ENCODE measurements at places on chromosomes 5 and 9.

GRCh38 chr5:51599587-51599986, 216.3 kb downstream of the ISL1 start:
- no peak for DNase-seq

DNA sequence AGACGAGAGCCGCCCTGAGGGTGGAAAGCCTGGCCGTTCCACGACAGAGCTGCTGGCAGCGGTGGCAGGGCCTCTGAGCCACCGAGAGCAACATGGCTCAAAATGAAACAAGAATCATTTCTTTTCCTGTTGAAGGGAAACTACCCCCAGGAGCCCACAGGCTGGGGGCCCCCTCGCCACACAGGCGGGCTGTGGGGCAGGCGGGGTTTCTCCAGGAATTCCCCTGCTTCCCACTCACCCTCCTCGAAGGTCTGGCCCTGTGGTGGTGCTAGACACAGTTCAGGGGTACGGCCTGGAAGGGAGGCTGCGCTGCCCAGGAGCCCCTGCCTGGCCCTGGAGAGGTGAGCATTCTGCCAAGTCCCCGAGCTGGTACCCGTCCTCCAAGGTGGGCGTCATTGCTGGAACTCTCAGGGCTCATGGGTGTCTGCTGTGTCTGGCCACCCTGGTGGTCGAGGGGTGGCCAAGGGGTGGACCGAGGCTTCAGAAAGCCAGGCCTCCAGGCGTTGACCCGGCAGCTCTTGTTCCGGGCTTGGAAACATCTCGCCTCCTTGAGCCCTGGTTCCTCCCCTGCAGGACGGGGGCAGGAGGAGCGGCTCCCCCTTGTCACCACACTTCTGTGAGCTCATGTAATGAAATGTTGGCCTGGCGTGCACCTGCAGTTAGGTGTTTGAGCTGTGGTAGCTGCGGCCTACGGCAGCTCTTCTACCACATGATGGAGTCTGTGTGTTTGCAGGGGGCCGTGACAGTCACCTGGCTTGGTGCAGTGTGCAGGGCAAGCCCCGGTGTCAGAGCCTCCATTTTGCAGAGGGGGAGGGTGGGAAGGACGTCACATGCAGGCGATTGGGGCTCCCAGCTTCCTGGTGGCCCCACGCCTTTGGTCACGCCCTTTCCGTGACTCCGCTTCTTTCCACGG, 65.3 kb downstream of the RXRA start:
- DNase-seq = no peak

GRCh38 chr5:385321-385720, 57.7 kb upstream of the EXOC3 start:
- no peak for DNase-seq

GRCh38 chr5:180103487-180104167, 32.1 kb upstream of the RNF130 start:
- DNase-seq = no peak

All from stimulated activated CD8-positive, alpha-beta memory T cell treated with anti-CD3 and anti-CD28 coated beads, Interleukin-7, amount 100 ng/mL, for 1 hour (primary cell).